ENCODE measurements at places on chromosomes 7 and 10.

DNA sequence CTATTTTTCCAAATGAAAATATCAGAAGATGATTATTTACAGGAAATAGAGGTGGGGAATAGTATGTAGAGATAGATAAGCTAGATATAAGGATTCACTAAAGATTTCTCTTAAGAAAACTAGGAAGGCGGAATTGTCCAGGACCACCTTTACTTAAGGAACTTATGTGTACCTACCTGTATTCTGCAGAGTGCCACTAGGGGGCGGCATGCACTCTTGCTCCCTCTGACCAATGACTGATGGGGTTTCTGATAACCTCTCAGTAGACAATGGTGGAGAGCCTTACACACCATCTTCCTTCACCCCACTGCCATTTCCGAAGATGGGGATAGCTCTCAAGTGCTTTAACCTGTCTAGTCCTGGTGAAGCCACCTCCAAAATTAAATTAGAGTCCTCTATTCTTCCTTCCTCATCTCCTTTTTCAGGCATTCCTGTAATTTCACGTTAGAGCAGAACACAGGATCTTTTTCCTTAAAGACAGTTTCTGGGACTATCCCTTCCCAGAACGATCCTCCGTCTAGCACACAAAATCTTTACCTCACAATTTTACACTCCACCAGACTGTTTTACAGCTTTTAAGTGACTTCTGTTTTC is 453.1 kb downstream of the SORCS1 start:
- DNase-seq: no peak

GRCh38 chr7:140197218-140197890 is 20.6 kb upstream of the KDM7A start:
- no peak for DNase-seq

- DNase-seq: no peak
These were observed 20.5 kb upstream of the DMTF1 start for GRCh38 chr7:87131771-87132170.

GRCh38 chr10:86785968-86786367 is 29.5 kb downstream of the BMPR1A start:
- no peak for DNase-seq

DNA sequence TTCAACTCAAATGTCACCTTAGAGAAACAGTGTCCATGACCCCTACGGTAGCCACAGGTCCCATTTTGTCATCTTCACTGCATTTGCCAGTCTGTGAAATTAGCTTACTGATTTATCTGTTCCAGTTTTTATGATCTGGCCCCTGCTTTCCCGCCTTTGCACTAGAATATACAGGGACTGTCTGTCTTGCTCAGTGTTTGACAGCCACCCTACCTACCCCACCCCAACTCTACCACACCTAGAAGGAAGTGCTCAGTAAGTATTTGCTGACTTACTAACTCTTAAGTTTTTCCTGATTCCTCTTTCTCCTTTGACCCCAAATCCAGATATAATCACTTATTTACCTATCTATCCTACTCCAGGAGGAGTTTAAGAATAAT is 49.5 kb downstream of the CREB3L2 start:
- no peak for DNase-seq

DNA sequence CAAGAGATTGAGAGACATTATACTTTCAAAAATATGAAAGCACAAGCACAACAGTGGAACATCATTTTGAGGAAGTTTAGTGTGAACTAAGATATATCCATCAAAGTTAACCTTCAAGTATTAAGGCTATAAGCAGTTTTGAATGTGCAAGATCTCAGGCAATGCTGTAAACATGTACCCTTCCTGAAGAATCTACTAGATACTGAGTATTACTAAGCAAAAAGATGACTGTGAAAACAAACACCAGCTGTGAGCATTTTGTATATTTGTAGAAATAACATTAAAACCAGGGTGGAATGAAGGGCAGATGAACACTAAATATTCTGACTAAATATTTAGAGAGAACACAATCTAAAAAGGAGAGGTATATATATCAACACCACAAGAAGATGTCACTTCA is 41.3 kb upstream of the ADRA2A start:
- DNase-seq: no peak

DNA sequence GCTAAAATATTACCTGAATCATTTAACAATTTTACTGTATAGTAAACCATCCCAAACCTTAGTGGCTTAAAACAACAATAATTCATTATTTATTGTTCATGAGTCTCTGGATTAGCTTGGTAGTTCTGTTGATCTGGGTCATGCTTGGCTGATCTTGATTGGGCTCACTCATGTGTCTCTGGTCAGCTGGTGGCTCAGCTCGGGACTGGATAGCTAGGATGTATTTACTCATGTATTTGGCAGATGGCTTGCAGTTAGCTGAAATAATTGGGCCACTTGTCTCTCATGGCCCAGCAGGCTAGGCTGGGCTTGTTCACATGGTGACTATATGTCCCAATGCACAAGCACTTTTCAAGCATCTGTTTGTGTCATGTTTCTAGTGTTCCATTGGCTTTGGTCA is 262.8 kb downstream of the BBS9 start:
- no peak for DNase-seq

DNA sequence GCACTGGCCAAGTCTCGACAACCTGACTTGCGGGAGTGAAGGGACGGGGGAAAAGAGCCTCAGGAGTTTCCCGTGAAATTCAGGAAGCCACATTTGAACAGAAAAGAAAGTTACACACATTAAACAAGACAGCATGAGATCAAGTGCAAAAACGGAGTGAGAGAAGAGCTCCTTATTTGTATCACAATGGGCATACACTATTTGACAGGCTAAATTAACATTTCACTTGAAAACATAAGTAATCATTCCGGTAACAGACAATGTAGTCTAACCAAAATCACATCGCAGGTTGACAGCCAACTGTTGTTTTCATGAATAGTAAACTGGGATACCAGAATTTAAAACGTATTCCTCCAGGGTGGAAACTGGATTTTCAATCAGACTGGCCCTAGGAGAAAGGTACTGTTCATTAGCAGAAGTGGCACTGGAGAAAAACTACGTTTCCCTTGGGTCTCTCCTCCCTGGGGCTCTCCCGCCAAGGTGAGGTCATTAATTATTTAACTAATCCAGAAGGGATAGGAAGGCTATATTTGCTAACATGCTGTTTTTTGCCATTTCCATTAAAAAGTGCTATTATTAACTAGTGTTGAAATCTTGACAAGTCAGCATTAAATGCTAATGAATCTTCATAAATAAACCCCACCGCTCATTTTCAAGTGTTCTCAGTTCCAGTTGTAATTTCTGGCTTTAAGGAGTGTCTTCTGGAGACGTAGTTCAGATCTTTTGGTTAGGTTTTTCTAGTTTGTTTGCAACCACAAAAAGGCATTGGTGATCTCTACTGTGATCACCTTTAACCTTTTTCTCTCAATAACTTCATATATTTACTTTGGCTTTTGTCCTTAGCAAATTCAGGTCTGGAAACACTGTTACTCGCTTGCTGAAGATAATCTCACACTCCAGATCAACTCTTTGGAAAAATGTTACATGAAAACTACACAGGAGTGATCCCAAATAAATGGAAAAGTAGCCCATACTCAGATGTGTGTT is 25.1 kb downstream of the RHEB start:
- no peak for DNase-seq

DNA sequence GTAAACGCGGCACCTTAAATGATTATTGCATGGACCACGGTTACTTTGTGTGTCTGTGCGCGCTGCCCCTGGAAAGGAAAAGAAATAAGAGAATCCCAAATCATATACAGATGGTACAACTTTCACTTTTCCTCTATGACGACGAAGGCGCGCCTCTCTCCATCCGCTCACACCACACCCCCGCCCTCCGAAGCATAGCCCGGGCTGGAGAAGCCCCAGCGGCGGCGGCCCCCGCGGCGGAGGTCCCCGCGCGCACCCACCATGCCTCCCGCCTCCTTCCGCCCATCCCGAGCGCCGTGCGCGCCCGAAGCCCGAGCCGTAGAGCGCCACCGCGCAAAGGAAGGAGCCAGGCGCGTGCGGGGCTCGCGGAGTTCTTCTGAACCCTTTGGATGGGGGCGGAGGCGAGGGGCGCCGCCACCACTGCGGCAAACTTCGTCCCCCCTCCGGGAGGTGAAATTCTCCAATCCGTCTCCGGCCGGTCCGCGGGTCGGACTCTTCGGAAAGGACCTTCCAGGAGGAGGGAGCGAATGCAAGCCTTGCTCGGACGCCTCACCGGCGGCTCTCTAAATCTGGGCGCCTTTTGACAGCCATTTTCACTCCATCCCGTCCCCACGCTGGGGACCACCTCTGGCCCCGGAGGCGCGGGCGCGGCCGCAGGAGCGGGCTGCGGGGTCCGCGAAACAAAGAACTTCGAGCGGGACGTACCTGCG is 588 bp downstream of the GLI3 start:
- no peak for DNase-seq

DNA sequence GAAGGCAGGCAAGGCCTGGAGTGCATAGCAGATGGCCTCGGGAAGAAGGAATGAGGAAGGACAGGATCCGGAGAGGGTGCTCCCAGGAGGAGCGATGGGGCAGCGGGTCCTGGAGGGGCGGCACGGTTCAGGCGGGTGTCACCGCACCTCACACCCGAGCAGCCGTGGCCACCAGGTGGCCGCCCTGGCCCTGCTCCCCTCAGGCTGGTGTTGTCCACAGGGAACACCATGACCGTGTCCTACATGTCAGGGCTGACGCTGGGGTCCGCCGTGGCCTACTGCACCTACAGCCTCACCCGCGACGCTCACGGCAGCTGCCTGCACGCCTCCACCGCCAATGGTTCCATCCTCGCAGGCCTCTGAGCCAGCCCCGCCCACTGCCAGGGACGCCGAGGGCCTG is 19.8 kb downstream of the SLC29A4 start:
- DNase-seq: no peak

DNA sequence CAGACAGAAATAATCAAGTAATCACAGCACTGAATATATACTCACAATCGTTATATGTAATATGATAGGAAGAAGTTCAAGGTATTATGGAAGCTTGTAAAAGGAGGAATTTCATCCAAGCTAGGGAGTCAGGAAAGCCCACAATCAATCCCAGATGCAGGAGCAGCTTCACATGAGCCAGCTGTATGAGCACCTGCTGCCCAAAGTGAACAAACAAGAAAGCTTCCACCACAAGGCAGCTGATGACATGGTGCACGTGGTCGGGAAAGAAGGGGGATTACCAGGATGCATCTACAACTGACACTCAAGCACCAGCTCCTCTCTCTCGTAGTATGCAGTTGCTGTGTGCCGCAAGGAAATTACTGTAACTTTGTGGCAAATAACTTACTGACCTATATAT is 225.2 kb downstream of the XPNPEP1 start:
- no peak for DNase-seq

DNA sequence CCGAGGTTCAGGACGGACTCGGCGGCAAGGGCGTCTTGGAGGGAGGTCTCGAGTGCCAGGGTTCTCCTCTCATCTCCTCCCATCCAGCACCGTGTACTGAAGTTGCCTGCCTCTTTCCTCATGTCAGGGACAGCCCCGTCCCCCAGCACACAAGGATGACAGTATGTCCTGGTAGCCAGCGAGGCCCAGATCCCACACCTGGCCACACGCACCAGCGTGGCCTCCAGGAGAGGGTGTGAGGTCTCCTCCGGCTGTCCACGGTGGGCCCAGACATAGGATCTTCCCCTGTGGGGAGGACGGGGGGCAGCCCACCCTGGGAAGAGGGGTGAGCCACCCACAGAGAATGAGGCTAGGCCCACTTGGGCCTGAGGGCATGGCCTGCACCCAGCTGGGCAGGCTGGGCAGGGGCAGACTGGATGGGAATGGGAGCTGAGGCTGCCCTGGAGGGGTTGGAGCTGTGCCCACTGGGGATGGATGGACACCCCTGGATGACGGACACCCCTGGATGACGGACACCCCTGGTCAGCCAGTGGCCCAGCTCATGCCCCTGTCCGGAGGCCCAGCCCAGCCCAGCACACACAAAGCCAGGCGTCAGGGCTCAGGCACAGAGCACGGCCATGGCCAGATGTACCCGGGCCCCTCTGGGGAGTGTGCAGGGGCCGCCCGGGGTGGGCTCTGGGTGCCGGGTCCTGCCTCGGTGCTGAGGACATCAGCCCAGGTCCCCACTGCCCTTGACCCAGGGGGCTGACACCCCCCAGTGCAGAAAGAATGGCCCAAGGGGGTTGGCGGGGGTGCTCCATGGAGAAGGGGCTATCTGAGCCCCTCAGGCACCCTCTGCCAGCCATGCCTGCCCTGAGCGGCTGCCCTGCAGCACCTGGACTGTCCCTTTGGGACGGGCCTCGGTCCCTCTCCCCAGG is 30.9 kb upstream of the CFAP46 start:
- no peak for DNase-seq

GRCh38 chr7:33550979-33551378 is 354.4 kb upstream of the BMPER start:
- no peak for DNase-seq

DNA sequence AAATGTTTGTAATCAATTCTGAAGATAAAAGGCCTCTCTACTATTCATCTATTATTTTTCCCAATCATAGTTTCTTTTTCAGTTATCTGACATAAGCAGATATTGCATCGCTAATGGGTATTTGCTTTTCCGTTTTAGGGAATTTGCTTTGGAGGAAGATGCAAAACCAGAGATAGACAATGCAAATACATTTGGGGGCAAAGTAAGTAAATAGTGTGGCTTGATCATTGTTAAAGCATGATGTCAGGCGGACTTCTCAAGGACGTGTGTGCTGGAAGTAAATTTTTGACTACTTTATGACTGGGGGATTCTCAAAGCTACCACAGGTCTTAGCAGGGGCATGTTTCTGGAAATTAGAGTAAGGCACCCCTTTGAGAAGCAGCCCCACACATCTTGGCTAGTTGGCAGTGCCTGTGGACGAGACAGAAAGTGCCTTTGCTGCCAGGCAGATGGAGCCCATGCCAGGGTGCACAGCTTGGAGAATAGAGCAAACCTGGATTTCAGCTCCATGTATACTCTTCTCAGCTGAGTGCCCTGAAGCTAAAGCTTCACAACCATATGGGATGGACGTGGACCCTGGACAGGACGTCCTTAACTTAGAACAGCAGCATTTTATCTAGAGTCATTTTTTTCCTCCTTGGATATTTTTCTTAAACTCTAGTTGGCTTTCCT is 68.6 kb downstream of the SRI start:
- no peak for DNase-seq

GRCh38 chr10:79982362-79982800 is 33.5 kb upstream of the SFTPD start:
- DNase-seq: no peak

DNA sequence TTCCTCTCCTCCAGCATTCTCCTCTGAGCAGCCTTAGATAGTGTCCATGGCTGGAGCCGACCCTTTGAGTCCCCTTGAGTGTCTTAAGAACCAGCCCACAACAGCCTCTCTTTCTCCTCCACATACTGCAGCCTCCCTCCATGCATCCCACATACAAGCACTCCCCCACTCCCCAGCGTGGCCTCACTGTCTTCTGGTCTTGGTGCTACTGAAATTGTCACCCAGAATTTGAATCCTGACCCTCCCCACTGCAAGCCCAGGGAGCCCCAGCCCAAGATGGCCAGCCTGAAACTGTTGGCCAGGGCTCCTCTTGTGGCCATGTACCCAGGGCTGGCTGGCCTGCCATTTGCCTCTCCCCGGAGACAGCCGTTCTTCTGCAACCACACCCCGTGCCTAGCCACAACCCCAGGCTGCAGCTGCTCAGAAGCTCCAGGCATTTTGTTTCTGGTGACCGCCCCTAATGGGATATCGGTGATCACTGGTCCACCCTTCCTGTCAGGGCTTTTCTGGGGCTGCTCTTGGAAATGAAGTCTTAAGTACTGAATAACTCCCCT is 18.8 kb upstream of the SH2D4B start:
- no peak for DNase-seq

GRCh38 chr10:14184841-14185315 is 145.8 kb downstream of the FRMD4A start:
- DNase-seq: peak; percentile 83

Data from T-helper 1 cell (primary cell).